ENCODE measurements at places on chromosomes 4 and X.

DNA sequence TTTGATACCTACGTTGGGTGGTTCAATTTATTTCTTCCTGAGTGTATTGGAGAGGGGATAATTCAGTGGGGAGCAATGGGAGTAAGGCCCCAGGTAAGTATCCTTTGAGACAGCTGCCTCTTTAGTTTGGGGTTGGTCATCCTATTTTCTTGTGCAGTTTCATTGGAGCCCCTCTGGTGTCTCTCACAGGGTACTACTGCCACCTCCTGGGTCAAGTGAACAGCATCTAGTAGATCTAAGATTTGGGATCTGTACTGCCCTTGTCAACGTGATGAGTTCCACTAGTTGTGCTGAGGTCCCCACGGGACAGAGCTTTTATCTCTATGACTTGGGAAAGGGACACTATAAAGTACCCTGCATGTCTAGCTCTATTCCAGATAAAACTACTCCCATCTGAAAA, 80.6 kb downstream of the PBDC1 start:
- DNase-seq, result peak; percentile 6

- DNase-seq, result no peak
Measured at GRCh38 chrX:108353452-108353851, 84.8 kb downstream of the COL4A6 start.

DNA sequence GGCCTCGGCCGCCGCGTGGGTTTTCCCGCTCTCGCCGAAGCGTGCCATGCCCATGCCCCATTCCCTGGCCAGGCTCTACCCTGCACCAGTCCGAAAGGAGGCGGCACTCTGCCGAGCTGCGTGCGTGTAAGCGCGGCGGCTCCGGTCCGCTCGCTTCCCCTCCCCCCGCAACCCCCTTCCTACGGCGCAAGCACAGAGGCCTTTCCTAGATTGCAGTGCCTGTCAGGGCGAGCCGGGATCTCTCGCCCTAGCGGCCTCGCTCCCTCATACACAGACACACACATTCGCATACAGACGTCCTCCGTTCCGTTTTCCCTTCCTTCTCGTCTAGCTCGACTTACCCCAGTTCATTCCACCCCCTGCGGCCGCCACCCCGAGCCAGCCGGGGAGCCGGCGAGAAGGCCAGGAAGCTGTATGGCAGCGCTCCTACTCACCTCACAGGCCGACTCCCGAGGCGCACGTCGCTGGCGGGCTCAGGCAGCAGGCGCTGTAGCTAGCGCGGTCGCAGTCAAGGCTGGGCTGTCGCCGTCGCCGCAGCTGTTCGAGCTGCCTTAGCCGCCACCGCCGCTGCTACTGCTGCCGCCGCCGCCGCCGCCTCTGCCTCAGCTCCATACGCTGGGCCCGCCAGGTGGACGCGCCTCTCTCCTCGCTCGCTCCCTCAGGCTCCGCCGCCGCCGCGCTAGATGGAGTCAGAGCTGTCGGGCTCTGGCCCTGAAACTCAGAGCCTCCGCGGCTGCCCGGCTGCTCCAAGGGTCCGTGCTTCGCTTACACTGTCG, 615 bp downstream of the NEXMIF start:
- peak; percentile 20 for DNase-seq

DNA sequence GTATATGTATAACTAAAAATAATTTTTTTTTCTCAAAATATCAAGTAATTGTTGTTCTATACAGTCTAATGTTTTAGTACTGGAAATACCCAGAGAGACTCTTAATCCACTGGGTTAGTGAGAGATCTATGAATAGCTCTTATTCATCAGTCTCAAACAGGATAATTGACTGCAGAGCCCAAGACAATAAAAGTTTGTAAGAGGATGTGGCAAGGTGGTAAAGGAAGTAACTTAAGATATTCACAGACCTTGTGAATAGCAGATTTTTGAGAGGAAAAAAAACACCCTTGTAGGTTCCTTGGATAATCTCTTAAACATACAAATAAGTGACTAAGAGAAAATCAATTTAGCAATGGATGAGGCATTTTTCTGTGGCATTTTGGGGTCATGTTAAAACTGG, 210.9 kb upstream of the FAM241A start:
- no peak for DNase-seq

- no peak for DNase-seq
Measured at GRCh38 chrX:11328134-11328533, 34.9 kb downstream of the AMELX start.

GRCh38 chrX:46803140-46803539, 33.7 kb upstream of the RP2 start:
- no peak for DNase-seq

DNA sequence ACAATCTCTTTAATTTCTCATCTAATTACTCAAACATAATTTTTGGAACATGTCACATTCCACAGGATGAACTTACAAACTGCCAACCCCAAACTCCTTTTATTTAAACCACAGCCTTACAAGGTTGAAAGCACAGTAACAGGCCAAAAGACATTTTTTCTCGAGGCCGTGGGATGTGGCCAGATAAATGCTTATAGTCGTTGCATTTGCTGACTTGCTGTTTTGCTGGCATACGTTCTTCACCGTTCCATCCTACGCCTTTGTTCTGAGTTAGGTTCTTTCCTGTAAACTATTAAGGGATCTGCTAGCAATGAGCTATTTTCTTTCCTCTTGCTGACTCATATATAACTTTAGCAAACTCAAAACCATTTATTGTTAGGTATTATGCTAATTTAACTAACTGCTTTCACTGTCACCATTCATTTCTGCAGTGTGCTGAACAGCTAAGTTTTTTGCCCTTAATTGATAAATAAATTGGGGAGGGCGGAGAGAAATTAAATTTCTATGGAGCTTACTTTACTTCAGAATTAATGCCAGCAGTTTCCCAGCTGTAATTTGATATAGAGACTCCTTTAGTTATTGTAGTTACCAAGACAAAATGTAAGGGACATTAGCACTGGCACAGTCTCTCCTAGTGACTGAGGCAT, 135.1 kb upstream of the PACRGL start:
- no peak for DNase-seq

DNA sequence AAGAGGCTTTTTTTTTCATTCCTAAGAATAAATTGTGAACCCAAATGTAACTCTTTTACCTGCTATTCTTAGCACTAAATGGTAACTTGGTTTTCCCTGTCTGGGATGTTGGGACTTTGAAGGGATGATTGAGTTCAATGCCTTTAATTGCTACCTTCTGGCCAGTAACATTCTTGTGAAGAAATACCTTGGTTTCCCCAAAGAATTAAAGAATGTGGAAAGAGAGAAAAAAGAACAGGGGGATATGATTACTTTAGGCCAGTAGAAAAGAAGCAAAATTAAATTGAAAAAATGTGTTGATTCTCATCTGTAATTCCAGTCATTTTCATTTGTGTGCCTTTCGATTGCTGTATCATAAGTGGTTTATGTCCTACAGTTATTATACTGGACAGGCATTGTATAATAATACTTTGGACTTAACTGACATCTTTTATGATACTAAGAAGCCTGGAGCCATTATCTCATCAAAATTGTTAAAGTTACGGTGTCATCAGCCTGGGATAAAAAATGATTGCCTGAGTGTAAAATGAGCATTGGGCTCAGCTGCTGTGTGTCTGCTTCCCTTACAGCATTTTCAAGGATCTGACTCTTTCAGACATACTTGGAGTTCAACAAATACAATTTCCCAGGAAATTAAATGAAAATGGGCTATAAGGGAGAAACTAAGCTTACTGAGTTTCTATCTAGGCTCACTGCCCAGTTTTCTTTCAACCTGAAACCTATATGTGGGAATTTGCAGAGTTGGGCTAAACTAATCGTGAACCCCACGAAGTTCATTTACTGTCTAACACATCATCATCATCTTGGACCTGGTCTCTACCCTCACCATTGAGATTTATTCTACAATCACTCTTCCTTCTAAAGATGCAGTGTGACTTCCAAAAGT, 146.3 kb downstream of the SHROOM3 start:
- DNase-seq, result no peak

DNA sequence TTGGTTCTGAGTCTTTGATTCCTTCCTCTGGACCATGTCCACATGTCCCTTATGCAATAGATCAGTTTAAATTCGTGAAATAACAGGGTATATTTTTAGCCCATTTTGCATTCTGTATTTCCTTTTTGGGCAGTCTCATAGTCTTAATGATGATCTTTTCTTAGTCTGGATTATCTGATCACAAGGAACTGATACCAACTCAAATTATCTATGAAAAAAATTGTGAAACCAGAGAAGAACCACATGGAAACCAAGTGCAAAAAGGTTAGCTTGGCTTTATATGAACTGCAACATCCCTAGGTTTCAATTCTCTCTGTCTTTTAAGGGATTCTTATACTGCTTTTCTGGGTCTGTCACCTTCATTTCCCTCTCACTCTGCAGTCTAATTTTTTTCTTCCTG, 608.6 kb upstream of the AADAT start:
- DNase-seq, result no peak

DNA sequence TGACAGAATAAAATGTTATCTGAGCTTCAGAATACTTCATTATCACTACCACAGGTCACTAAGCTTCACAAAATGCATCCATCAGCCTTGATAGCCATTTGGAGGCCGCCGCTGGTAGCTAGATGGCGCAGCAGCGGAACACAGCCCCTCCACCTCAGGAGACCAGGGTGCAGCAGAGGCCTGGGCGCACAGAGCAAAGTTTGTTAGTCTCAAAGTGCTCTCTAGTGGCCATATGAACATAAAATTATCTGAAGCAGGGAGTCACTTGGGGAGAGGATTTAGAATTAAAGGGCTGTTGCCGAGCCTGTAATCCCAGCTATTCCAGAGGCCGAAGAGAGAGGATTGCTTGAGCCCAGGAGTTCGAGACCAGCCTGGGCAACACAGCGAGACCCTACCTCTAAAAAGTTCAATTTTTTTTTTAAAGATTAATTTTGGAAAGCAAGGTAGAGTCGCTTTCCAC, 8.1 kb upstream of the DCTD start:
- DNase-seq, result peak; percentile 46

DNA sequence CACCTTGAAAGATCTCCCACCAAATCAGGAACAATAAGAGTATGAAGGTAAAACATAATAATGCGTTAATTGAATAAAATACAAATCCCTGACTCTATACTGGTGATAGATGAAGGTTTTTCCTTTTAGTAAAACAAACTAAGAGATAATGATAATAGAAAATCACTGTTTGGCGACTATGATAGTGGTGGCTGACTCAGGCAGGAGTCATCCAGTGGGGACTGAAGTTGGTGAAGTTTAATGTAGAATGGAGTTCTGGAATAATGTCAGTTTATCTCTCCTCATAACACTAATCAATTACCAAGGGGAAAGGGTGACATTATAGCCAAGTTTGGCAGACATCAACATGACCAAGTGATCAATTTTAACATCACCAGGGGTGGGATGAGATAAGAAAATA, 21.3 kb downstream of the ABCG2 start:
- DNase-seq, result no peak

GRCh38 chr4:92128676-92129075, 175.1 kb upstream of the GRID2 start:
- no peak for DNase-seq

DNA sequence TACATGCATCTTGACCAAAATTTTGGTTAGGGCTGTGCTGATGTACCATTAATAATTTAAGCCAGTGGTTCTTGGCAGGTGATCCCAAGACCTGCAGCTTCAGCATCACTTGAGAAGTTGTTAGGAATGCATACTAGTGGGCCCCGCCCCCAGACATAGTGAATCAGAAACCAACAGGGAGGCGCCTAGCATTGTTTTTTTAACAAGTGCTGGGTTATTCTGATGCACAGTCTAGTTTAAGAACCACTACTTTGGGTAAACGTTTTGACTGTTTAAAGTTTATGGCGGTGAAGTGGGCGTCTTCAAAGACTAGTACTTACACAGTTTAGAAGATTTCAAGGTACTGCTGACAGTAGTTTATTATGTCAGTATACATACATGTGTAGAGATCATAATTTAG, 23.6 kb downstream of the FAM199X start:
- DNase-seq, result no peak

GRCh38 chr4:139241086-139241783, 38.8 kb downstream of the MGARP start:
- DNase-seq, result no peak

- DNase-seq, result no peak
Measured at GRCh38 chr4:144402176-144402575, 243.8 kb upstream of the HHIP start.

DNA sequence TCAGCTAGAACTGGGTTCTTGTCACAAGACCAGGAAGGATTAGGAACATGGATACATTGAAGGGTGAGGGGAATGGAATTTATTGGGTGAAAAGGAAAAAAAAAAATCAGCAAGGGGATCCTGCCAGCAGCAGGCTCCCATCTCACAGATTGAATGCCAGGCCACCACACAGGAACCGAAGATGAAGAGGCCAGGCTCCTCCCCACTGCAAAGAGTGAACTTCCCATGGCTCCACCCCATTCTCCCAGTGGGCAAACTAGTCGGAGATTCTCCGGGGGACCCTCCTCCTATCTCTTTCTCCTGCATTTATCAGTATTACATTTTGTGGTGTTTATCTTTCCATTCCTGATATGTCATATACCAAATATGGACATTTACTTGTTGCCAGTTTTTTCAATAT, 46.0 kb upstream of the MAGED1 start:
- DNase-seq, result no peak

DNA sequence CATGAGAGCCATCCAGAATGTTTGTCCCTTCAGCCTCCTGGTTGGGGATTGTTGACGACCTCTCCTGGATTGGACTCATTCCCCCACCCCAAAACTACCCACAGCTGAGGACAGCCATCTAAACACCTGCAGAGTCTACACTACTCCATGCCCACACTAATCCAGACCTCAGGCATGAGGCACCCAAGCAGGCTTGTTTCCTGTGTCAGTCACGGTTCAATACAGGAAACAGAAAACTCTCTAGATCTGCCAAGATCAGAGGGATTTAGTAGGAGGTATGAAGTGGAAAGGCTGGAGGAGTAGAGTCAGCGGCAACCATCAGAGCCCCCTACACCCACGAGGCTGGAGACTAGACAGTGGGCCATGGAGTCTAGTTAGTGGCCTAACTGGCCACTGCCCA, 37.7 kb downstream of the HAND2 start:
- DNase-seq, result no peak

GRCh38 chr4:165873298-165874071, 448 bp downstream of the TLL1 start:
- DNase-seq, result no peak

- no peak for DNase-seq
Measured at GRCh38 chr4:152239216-152239615, 296.7 kb downstream of the FBXW7 start.

GRCh38 chr4:15718959-15719358, 16.1 kb downstream of the BST1 start:
- no peak for DNase-seq
